Liver (tissue), 10 donors: ENCODE measurements at places on chromosomes 11 and 22. TPM values are rescaled to one million over a fixed set of nuclear protein-coding genes. Genes with fewer than 3 reads are reported as not detected.
A peak's percentile ranks its signal among the peaks of the same experiment; 100 is the strongest.

DNA sequence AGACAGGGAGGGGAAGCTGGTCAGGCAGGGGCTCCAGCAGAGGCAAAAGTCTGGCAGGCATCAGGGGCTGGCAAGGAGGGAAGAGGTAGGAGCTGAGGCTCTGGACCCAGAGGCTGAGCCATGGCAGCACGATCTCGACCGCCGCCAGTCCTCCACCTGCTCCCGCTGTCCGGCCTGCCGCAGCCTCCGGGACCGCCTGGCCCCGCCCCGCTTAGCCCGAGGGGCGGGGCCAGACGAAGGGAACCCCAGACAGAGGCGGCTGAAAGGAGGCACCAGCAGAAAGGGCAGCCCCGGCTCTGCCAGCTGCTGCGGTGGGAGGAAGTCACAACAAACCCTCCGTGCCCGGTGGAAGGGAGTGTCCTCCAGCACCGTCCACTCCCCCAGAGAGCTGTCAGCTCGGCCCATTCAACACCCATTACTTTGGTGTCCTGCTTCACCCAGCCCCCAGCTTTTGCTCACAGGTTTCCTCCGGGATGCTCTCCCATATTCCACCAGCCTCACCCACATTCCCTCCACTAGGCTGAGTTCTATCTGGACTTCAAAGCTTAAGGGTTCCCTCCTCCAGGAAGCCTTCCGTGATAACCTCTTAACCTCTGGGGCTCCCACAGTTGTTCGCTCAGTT lies at the start of gene MFNG:
MFNG (minus strand) TSS at position 161 of the 622 bp plus-strand sequence. CDS start 207 bp downstream, outside the sequence.
- DNase-seq = peak; percentile 58

DNA sequence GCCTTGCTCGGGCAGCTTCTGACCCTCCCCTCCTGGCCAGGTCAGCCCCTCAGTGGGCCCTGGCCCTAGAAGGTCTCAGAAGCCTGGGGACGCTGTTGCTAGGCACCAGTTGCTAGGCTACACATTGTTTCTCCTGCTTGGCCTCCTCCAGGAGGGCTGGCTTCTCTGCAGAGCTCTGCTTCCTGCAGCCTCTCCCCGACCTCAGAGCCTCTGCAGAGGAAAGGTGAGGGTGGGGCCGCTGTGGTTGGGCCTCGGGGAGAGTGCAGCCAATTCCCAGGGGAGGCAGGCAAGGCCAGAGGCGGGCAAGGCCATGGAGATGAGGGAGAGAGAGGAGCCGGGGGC lies 27.6 kb upstream of the LRRC10B start:
- DNase-seq = no peak

DNA sequence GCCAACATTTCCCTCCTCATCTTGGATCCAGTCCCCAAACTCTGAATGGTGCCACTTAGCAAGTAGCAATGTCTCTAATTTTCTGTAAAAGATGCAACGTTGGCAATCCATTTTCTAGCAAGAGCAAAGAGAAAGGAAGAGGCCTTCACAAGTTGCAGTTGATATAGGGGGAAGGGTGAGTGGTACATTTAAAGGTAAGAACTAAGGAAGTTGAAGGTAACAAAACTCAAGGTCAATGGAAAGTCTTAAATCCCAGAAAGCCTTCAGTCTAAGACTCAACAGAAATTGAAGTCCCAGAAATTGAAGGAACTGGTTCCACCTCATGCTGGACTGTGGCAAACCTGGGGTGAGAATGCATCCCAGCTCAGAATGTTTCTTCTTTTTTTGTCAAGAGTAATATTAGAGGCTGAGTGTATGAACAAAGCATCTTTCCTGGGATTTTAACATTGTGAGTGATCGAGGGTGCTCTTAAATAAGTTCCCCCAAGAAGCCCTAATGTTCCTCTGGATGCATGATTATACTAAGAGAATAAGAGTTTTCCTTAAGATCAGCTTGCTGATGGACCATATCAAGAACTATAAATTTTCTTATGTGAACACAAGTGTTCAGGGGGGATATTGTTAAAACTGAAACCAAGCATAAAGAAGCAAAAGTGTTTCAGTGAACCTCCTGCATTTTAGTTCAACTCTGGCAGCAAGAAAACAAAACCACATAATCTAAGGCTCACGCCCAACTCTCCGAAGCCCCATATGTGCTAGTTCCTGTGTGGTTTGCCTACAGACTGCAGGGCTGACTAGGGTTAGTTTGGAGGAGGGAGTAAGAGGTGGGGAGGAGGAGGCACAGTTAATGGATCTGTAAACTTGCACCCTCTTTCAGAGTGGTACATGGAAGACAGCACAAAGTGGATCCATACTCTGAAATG lies at the start of gene GRAP2:
GRAP2 (plus strand) TSS at position 779 of the 922 bp plus-strand sequence. CDS start 46,023 bp downstream, outside the sequence.
- DNase-seq = no peak

DNA sequence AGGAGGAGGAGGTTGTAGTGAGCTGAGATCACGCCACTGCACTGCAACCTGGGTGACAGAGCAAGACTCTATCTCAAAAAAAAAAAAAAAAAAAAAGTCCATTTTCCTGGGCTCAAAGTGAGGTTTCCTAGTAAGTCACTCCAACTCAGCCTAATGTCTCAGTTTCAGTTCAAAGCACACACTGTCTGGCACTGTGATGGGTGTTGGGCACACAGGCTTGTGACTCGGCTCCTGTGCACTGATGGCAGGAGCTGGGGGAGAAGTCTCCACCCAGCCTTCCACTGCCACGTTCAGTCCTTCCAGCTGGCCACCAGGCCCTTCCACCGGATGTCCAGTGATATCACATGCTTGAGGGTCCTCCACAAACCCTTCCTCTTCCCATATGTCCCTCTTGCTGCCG lies 186.0 kb downstream of the CEP164 start:
- DNase-seq = no peak

Gene CD3G
- 0.28 TPM for polyA plus RNA-seq

Gene POU2AF3
- 0.33 TPM for polyA plus RNA-seq

GRCh38 chr11:1920909-1921573 lies 1.5 kb downstream of the TNNT3 start:
- no peak for DNase-seq

Gene POU2AF2
- polyA plus RNA-seq = not detected

Gene FOLR3
- polyA plus RNA-seq = 0.86 TPM

DNA sequence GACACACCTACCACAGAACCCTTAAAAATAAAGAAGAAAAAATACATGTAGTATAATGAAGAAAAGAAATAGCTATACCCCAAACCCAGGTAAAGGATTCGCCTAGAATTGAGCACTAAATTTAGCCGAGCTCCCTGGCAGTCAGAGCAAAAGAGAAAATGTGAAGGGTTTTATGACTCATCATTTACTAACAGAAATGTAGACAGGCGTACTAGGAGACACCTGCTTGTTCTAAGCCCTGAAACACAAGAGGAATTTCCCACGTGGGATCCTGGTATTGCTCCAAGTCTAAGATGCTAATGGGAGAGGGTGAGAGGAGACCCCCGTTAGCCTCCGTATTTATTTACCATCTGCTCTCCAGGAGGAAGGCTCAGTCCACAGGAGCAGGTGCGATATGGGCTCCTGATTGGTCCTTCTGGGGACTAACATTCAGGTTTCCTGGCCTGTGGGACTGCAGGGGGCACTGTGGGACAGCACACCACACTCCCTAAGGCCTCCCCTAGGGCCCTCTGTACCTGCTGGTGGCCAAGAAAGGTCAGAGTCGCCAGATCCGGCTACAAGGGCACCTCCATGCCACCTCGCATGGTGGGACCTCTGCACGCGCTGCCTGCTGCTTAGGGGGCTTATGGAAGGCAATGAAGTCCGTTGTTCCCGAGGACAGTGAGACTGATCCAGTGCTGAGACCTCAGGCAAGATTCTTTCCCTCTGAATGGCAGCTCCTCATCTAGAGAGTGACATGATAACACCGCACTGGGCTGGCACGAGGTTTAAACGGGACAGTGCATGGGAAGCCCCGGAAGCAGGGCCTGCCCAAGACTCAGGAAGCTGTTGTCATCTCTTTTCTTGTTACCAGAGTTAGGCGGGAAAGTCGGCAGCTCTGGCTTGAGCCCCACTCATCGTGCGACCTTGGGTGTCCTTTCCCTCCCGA lies 25.8 kb downstream of the KCNC1 start:
- DNase-seq = peak; percentile 63

DNA sequence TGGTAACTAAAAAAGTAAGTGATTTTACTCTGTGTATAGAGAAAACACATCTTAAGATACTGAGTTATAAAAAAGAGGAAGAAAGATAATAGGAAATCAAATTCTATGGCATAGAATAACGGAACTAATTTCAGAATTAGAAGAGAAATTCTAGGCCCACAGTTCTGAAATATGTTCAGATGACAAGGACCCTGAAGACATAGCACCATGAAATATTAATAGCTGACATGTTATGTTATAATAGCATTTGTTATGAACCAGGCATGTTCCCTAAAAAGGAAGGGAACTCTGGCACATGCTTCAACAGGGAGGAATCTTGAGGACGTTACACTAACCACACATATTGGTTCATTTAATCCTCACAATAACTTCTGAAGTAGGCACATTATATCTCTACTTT lies 32.7 kb downstream of the PRDM10 start:
- DNase-seq = no peak

Gene CAPN1
- 39.6 TPM for polyA plus RNA-seq

DNA sequence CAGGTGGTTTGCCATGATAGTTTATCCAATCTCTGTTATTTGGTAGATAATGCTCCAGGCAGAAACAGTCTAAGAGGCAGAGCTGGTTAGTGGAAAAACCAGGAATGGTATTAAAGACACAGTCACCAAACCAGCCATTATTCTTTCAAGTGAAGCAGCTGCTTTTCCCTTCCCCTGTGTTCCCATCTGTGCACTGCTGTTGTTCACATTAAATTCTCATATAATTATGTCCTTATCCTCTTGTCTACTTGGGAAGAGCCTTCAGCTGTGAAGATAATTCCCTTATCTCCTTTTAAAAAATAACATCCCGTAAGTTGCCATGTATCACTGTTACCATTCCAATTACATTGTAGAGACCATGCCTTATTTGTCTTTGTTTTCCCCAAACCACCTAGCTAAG lies 5.2 kb upstream of the TBCEL start:
- DNase-seq = no peak

Gene OR5M3
- not detected for polyA plus RNA-seq

GRCh38 chr11:87260811-87261210 lies 223.1 kb downstream of the TMEM135 start:
- DNase-seq = no peak

GRCh38 chr11:69884286-69884685 lies 65.1 kb upstream of the FGF3 start:
- DNase-seq = no peak

- no peak for DNase-seq
These were observed 684.9 kb upstream of the CCDC90B start for GRCh38 chr11:83971063-83971462.

Gene CHRM4
- polyA plus RNA-seq = not detected

DNA sequence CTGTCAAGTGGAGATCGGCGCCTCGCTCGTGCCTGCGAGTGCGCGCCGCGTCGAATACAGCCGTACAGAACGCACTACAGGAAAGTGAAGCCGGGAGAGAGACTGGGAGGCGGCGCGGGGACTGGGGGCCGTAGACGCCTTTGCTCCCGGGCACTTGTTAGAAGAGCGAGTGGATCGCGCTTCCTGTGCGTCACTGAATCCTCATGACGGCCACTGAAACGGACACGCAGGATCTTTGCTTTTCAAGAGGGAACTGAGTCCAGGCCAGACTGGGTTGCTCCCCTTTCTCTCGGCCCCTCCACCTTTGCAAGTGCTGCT lies 314 bp downstream of the RIC8A start:
- DNase-seq = no peak

Gene CHRM1
- not detected for polyA plus RNA-seq

Gene P2RY6
- 1.3 TPM for polyA plus RNA-seq

- no peak for DNase-seq
These were observed 14.7 kb downstream of the EPS8L2 start for GRCh38 chr11:720642-721246.

DNA sequence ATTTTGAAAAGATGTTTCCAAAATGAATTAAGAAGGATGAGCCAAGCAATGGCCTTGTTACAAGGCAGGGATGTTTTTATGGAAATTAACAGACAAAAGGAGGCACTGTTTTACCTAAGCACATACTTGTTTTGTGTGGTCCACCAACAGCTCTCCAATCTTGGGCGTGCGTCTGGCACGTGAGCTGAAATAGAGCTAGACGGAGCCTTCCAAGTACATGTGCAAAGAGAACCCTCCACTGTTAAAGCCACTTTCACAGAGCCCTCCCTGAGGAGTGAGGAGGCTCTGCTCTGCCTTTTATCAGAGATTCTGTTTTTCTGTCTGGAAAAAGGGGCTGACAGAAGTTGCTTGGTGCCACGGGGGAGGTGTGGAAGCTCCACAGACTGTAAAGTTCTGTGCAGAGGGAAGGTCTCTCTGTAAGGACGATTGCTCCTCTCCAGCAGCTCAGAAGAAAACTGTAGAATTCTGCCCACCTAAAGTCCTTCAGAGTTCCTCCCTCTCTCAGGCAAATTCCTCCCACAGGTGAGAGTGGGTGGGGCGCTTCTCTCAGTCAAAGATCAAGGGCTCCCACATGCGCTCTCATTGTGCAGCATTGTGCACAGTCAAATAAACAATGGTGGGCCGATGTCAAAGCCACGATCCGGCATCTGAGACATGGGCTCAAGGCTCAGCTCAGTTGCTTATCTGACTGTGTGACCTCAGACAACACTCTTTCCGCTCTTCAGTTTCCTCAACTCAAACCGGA lies 92.6 kb upstream of the CSNK2A3 start:
- DNase-seq = no peak

Gene KRTAP5-10
- polyA plus RNA-seq = not detected

GRCh38 chr22:40334060-40334459 lies 12.2 kb upstream of the ADSL start:
- DNase-seq = no peak
